ENCODE measurements at places on chromosomes 7 and 10.

DNA sequence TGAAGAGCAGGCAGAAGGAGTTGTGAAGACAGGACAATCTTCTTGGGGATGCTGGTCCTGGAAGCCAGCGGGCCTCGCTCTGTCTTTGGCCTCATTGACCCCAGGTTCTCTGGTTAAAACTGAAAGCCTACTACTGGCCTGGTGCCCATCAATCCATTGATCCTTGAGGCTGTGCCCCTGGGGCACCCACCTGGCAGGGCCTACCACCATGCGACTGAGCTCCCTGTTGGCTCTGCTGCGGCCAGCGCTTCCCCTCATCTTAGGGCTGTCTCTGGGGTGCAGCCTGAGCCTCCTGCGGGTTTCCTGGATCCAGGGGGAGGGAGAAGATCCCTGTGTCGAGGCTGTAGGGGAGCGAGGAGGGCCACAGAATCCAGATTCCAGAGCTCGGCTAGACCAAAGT lies 1.5 kb downstream of the CHPF2 start:
- no peak for DNase-seq

GRCh38 chr10:12701696-12702095 lies 299.8 kb downstream of the CCDC3 start:
- DNase-seq, result no peak

- DNase-seq, result no peak
These were observed 19.1 kb upstream of the VOPP1 start for GRCh38 chr7:55591282-55591931.

DNA sequence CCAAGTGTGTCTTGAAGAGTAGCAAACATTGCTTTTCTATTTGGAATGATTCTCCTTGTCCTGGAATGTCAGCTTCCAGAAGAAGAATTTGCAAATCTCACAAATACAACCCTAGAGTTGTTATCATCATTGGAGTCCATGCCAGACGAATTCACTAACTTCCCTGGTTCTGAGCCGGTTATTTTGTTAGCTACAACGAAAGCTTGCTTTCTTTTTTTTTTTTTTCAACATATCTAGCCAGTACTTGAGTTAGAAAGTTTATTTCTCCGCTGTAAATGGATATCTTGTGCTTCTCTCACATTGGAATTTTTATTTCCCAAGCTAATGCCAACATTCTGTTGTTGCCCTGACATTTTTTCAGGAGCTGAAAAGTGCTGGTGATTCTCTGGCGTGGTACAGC lies 138.1 kb upstream of the POM121L12 start:
- DNase-seq, result no peak

GRCh38 chr7:12369756-12370155 lies 33.9 kb downstream of the VWDE start:
- DNase-seq, result no peak

GRCh38 chr7:77427996-77428603 lies 12.0 kb upstream of the GSAP start:
- no peak for DNase-seq
